ENCODE measurements at places on chromosomes 3 and 15.

DNA sequence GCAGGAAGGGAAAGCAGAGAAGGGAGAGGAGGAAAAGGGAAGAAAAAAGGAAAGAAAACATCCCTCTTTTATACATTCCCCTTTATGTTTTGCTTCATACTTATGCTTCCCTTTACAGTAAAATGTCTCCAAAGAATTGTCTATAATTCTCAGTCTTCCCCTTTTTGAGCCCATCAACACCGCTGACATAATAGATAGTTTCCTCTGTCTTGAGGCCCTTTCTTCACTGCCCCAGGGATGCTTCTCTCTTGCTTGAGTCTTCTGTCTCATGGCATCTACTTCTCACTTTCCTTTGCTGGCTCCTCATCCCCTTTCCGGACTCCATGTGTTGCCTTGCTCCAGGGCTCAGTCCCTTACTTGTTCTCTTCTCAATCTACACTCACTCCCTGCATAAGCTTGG lies 99.7 kb upstream of the DAZL start:
- DNase-seq, result no peak

DNA sequence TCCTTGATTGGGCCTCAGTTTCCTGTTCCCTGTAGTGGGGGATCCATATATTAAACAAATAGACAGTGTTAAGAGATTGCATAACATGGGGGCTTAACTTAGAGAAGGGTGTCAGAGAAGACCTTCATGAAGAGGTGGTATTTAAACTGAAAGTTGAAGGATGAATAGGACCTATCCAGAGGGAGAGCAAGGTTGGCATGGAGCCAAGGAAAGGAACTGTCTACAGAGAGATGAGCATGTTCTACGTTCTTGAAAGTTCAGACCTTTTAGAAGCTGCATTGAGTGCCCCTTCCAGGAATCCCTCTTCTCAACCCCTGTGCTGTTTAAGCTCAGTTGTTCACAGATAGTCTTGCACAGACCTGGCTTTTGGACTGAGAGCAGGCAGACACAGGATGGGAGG lies 2.4 kb downstream of the HTD2 start:
- no peak for DNase-seq

- peak; percentile 14 for DNase-seq
Observed at GRCh38 chr3:108311797-108312196, 15.4 kb downstream of the HHLA2 start.

GRCh38 chr3:50325113-50325480 lies 2.6 kb upstream of the HYAL2 start:
- DNase-seq, result no peak

DNA sequence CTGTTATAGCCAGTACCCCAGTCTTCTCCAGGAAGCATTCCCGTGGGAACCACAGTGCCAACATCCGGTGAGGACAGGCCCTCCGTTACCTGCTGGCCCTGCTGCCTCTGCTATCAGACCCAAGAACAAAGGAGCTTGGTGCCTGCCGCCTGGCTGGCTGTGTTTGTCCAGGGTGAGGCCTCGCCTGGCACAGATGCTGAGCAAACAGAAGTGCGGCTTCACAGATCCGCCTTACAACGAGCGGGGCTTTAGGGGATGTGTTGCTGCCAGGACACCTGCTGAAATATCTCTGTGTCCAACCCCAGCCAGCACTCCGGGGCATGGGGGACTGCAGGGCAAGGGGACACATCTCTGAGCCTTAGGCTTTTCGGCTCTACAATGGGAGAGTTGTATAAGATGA lies 2.2 kb upstream of the EPHB3 start:
- no peak for DNase-seq

DNA sequence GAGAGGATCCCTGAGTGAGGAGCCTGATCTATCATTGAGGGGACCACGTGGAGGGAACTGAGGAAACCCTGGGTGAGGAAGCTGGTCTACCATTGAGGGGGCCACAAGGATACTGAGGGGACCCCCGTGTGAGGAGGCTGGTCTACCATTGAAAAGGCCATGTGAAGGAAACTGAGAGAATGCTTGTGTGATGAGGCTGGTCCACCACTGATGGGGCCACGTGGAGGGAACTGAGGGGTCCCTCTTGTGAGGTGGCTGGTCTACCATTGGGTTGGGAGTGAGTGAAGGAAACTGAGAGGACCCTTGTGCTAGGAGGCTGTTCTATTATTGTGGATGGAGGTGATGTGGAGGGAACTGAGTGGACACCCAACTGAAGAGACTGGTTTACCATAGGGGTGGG lies 161.3 kb downstream of the FBLN2 start:
- DNase-seq, result no peak

DNA sequence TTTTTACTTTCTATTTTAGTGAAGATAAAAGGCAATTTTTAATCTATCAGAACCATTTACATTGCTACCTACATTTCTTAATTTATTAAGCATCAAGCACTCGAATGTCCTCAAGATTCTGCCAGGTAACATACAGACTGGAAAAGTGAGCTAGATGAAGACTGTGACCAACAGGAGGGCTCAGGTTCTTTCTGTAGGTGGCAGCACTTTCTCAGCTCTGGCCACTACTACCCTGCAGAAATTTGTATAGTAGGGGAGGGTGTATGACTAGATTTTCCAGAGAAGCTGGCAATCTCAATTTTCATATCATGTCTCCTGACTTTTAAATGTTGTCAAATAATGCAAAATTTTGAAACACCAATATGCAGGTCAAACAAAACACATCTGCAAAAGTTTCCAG lies 165.0 kb upstream of the SUCLG2 start:
- peak; percentile 40 for DNase-seq

DNA sequence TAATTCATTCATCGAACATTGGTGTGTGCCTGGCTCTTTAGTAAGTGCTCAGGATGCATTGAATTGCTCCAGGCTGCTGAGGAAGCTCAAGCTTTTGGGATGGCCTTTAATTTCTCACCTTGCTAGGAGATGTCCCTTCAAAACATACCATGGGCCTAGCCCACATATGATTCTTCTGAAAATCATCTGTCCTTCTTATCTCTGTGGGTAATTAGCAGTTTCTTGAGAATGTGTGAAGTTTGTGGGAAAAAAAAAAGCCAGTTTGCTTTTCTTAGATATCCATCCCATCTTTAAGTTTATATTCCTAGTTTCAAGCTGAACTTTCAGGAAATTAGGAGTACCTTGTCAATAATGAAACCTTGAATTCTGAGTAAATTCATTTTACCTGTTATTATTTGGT lies 532.3 kb upstream of the SUCLG2 start:
- no peak for DNase-seq

DNA sequence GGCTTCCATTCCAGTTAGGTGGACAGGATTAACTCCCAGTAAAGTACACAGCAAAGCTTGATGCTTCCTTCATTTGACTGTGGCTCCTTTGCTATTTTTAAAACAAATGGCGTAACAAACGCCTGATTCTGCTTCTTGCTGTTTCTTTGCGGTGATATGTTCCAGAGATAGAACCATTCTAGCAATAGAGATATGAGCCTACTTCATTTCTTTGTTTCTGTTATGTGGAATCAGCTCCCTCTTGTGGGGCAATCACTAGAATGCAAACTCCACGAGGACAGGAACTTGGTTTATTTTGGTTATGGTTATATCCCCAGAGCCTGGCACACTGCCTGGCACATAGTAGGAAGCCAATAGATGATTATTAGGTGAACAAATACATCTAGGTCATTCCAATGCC lies 122.6 kb upstream of the SLC6A11 start:
- DNase-seq, result no peak

GRCh38 chr15:90839187-90840071 lies 29.0 kb upstream of the FURIN start:
- DNase-seq, result no peak

- peak; percentile 65 for DNase-seq
Observed at GRCh38 chr3:56855856-56856512, 54.2 kb upstream of the ARHGEF3 start.

GRCh38 chr3:141092663-141093062 lies 41.5 kb downstream of the SPSB4 start:
- no peak for DNase-seq

DNA sequence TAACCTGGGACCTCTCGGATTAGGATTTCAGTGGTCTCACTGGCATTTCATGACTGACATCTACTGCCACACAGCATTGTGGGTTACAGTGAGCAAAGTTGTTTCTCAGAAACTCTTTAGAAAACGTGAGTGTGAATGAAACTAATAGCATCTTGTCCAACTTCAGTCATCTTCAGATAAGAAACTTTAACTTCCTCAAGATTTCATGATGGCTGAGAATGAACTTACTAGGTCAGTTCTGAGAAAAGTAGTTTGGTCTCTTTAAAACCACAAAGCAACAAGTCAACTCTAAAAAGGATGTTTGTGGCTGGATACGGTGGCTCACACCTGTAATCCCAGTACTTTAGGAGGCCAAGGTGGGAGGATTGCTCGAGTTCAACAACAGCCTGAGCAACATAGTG lies 14.2 kb upstream of the HOMER2 start:
- DNase-seq, result no peak

DNA sequence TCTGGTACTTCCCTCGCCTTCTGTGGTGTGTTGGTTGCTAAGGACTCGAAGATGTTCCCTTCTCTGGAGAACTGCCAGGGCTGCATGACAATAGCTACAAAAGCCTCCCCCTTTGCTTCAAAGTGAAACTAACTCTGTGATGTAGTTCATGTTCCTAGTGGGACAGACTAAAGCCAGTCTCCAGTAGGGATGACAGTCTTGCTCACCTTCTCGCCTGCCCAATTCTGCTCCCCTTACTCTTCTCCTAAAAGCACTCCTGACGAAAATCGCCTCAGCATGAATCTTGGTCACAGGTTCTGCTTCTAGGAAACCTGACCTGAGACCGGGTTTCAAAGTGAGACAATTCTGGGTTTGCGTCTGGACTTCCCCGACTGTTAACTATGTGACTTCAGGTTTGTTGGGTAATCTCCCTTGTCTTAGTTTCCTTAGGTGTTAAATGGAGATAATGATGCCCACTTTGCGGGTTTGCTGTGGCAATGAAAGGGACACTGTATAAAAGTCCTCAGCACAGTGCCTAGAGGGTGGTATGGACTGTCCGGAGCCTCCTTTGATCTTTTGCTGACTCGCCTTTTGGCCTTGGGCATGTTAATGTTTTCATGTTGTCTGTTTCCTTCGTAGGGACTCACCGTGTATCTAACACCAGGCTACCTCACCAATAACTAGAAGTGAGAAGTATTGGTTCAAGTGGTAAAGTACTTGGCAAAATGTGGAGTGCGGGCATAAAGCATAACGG lies 24.9 kb upstream of the THRB start:
- no peak for DNase-seq

DNA sequence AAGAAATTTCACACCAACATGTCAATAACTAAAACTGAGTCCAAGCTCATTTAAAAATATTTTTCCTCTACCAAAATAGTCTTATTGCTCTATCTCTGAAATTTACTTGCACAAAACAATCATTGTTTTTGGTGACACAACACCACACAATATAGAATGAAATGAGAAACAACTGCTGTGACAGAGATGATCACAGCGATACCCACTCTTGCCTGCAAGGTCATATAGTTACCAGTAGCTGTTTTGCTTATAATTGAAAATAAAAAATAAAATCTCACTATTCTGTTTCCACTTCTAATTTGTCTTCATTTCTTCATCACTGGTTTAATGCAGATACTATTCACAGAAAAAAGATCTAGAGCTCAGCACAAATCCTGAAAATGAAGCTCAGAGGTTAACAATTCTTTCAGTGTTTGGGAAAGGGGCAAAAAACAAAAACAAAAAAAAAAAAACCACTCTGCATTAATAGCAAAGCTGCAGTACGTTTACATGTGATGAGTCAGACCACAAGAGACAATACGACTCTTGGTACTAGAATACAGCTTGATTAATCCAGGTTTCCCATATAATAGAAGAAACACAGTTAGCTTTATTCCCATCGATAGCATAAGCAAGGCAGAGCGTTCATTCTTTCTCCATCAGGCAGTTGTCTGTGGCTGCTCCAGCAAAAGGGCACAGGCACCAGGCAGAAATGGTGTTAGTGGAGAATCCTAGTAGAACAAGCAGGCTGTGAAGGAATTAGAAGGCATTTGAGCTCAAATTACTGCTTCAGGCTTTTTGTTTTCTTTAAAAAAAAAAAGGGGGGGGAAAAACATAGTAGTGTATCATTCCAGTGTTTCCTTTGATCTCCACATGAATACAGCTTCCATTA lies 773 bp downstream of the ANKRD28 start:
- peak; percentile 96 for DNase-seq

DNA sequence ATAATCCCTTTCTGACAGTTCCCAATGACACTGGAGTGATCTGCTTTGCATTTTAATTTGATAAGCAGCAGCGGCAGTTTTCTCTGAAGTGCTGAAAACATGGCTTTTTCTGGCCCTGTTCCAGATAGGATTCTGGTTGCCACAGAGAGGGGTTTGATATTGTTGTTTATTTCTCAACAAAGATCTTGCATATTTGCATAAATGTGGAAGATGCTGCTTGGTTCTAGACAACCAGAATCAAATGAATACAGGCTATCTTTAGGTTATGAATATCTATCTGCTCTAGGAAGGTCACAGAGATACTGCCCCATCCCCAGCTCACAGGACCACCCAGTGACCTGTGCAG lies 137.1 kb downstream of the ZNF609 start:
- DNase-seq, result no peak

DNA sequence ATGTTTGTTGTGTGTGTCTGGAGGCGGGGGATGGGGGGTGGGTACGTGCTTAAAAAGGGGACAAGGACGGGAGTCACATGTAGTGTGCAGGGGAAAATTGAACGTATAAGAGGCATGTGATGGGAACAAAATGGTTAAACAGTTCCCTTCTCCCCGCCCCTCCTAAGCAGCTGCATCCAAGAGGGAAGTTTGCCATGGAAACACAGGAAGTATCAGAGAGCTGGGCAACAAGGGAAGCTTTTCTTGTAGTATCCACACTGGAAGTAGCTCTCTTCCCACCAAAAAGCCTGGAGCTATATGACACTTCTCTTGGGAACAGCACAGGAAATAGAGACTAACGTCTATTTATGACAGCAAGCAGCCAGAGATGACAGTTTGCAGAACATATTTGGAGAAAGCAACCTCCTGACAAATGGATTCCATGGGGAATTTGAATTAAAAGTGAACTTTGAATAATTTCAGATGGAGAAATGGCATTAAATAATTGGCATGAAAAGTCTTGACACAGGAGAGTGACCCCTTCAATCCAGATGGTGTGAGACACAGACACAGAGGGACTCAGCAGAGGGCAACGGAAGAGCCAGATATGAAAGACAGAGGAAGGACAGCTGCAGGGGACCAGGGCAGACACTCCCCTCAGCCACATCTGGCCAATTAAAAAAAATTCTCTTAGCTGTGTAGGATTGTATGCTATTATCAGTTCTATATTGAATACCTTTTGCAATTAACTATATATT lies 294.2 kb upstream of the TBL1XR1 start:
- peak; percentile 100 for DNase-seq
